Activated naive CD8-positive, alpha-beta T cell treated with anti-CD3 and anti-CD28 coated beads for 36 hours (primary cell): ENCODE measurements at places on chromosomes 7 and 10. TPM values are rescaled to one million over a fixed set of nuclear protein-coding genes. Genes with fewer than 3 reads are reported as not detected.

DNA sequence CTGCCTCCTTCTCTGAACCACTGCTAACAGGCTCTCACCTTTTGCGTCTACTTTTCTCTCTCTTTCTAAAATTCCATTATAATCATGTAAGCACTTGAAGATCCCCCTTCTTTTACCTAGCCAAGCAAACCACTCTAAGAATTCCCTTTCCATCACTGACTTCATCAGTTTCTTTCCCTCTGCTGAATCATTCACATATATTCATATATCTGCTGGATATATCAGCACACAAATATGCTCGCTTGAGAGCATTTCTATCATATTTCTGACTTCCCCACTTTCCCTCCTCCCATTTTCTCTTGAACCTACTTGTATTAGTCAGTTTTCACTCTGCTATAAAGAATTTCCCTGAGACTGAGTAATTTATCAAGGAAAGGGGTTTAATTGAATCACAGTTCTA is 84.2 kb upstream of the LRRN3 start:
- H3K36me3 ChIP-seq, result peaks cover 9% of the 10 kb centered on the region
- no peak for DNase-seq
- H3K4me3 ChIP-seq, result no peak overlapping the region
- no peaks in the 10 kb centered on the region for H3K27me3 ChIP-seq
- H3K4me1 ChIP-seq, result peaks cover 46% of the 10 kb centered on the region

DNA sequence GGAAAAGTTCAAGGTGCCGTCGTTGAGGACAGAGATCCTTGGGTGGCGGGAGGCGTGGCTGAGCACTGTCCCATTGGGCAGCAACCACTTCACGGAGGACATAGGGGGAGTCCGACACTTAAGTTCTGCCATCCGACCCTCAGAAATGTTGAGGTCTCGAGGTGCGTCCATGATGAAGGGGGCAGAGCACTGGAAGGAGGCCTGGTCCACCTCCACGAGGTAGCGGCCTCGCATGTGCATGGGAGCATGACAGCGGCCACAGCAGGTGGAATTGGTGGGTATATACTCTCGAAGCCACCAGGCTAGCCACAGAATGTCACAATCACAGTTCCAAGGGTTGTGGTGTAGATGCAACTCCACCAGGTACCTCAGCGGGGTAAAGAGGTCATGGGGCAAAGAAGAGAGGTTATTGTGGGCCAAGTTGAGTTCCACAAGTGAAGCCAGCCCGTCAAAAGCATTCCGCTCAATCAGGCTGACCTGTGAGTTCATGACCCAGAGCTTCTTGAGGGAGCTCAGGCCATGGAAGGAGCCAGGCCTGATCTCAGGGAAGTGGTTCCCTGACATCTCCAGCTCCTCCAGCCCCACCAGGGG is 1.7 kb downstream of the LRRC4 start:
- no peak for DNase-seq
- peaks cover 7% of the 10 kb centered on the region for H3K27me3 ChIP-seq
- no peak overlapping the region for H3K4me3 ChIP-seq
- H3K4me1 ChIP-seq, result peaks cover 8% of the 10 kb centered on the region

DNA sequence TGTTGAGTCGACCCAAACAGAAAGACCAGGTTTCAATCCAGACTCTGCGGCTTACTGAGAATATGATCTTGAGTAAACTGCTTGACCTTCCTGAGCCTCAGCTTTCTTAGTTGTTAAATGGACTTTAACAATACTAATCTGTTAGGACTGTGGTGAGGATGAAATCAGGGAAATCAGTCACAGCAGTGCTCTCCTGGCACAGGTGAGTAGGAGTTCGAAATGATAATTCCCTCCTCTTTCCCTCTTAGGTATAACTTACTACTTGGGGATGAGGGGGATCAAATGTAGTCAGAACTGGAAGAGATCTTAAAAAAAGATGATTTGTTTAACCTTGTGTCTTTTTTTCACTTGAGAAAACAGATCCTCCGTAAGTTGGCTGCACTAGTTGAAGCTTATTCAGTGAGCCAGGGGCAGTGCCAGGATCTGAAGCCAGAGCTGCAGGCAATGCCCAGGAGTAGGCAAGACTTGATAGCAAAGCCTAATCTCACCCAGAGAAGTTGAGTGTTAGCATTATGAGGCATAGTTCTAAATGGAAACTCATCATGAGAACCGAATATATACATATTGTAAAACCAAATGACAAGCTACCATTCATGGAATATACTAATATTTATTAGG is 1.8 kb upstream of the MAGI2 start:
- H3K27ac ChIP-seq, result no peak overlapping the region
- H3K36me3 ChIP-seq, result peaks cover 1% of the 10 kb centered on the region
- no peak for DNase-seq
- no peak overlapping the region for H3K4me3 ChIP-seq
- H3K4me1 ChIP-seq, result peaks cover 22% of the 10 kb centered on the region
- H3K27me3 ChIP-seq, result peaks cover 59% of the 10 kb centered on the region

GRCh38 chr7:67487316-67487715 is 490.7 kb downstream of the TYW1 start:
- no peak for DNase-seq
- peaks cover 15% of the 10 kb centered on the region for H3K27me3 ChIP-seq
- no peaks in the 10 kb centered on the region for H3K36me3 ChIP-seq
- no peak overlapping the region for H3K4me3 ChIP-seq
- no peak overlapping the region for H3K27ac ChIP-seq

- no peak for DNase-seq
- no peaks in the 10 kb centered on the region for H3K36me3 ChIP-seq
- peaks cover 10% of the 10 kb centered on the region for H3K27me3 ChIP-seq
- H3K27ac ChIP-seq, result no peak overlapping the region
- peaks cover 13% of the 10 kb centered on the region for H3K4me1 ChIP-seq
Measured at GRCh38 chr10:31580646-31581045, 261.6 kb downstream of the ZEB1 start.

DNA sequence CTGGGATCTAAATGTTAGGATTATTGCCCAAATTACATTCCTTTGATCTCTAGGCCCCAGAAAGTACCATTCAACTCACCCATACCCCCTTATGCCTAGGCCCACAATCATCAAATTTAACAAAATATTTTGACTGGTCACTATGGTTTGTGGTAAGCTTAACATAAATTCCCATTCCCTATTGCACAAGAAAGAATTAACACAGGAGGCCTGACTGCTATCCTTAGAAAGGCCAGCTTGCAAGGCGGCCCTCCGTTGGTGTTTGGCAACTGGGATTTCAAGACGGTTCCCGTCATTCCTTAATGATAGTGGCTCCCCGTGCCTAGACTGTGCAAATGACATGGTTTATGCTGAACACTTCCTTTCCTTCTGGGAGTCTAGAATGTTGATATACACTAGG is 29.6 kb downstream of the ARHGAP21 start:
- no peak overlapping the region for H3K27ac ChIP-seq
- H3K4me3 ChIP-seq, result no peak overlapping the region
- no peaks in the 10 kb centered on the region for H3K36me3 ChIP-seq
- DNase-seq, result no peak
- H3K27me3 ChIP-seq, result no peaks in the 10 kb centered on the region

- H3K27ac ChIP-seq, result no peak overlapping the region
- no peak for DNase-seq
- no peaks in the 10 kb centered on the region for H3K36me3 ChIP-seq
- H3K4me1 ChIP-seq, result no peaks in the 10 kb centered on the region
- no peaks in the 10 kb centered on the region for H3K27me3 ChIP-seq
Measured at GRCh38 chr7:20906801-20907453, 120.2 kb upstream of the SP8 start.

GRCh38 chr7:28069807-28070206 is 110.8 kb downstream of the JAZF1 start:
- H3K4me3 ChIP-seq, result no peak overlapping the region
- no peaks in the 10 kb centered on the region for H3K36me3 ChIP-seq
- no peak for DNase-seq
- peaks cover 2% of the 10 kb centered on the region for H3K27me3 ChIP-seq
- no peak overlapping the region for H3K27ac ChIP-seq

DNA sequence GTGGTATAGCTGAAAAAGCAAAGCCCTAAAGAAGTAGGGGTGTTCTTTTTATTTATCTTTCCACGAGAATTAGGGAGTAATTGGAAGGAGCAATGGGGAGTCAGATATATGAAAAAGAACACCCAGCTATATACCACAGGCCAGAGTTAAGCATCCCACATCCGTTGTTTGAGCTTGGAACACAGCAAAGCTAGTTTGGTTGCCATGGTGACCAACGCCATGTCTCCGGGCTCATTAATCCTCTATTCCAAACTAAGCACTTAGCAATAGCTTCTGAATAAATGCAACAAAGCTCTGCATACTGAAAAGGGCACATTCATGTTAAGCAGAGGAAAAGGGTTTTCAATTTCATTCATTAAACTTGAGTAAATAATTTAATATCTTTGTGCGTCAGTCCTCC is 23.5 kb downstream of the ASB4 start:
- H3K36me3 ChIP-seq, result no peaks in the 10 kb centered on the region
- H3K4me1 ChIP-seq, result peaks cover 3% of the 10 kb centered on the region
- peak; percentile 14 for DNase-seq
- no peak overlapping the region for H3K4me3 ChIP-seq

DNA sequence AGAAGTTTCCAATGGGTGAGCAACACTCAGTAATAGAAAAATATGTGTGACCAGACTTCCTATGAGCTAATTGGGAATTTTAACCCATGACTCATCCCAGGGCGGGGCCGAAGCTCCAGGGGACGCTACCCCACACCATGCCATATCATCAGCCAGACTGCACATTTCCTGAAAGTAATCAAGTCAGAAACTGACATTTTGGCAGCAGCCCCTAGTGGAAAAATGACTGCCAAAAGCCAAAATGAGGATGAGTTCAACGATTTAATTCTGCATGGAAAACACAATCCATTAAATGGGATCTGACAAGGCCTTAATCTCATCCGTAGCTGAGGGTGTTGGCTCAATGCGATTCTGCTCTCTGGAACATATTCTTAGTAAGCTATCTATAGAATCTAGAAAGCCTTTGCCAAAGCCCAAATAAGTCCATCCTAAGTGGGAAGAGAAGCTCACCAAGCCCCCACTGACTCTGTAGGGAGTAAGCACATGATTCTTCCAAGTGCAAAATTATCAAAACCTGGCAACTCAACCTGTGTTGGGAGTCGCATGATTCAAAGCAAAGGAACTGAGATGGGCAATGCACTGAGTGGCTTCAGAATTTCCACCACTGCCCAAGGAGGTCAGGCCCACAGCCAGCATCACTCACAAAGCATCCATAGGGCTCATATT is 93.1 kb upstream of the PDE1C start:
- no peaks in the 10 kb centered on the region for H3K36me3 ChIP-seq
- no peaks in the 10 kb centered on the region for H3K27me3 ChIP-seq
- DNase-seq, result no peak
- no peaks in the 10 kb centered on the region for H3K4me1 ChIP-seq
- no peak overlapping the region for H3K27ac ChIP-seq
- no peak overlapping the region for H3K4me3 ChIP-seq

DNA sequence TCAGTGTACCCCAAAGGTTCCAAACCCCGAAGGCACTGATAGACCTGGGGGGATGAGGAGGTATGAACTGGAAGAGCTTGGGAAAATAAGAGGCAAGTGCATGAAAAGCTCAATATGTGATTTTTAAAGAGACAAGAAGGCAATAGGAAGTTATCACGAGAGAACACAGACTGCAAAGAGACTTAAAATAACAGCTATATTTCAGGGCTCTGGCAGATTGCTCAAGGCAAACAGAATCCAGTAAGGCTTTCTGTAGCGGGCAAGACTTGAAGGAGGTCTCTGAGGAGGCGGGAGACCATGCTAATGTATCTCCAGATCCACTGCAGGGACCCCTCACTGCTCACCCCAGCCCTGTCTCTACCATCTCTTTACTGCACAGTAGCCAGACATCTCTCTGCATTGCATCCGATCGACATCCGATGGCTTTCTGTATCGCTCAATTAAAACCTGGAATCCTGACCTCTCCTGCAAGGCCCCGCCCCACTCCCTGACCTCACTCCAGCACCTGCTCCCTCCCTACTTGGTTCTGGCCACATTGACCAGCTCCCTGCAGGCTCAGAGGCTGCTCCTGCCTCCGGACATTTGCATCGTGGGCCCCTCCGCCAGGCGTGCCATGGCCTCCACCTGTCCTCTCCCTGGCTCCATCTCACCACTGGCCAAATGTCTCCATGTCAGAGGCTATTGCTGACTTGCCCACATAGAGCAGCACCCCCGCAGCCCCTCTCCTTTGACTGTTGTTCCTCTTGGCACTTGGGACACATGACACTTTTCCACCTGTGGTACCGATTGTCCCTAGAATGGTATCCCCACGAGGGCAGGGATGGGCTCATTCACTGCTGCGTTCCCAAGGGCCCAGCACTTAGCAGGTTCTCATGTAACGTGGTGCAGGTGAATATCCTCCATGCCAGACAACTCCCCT is 118.0 kb downstream of the PRKAG2 start:
- H3K4me1 ChIP-seq, result peaks cover 22% of the 10 kb centered on the region
- H3K4me3 ChIP-seq, result no peak overlapping the region
- no peak for DNase-seq
- no peaks in the 10 kb centered on the region for H3K36me3 ChIP-seq

GRCh38 chr10:94293354-94293753 is 69.4 kb downstream of the NOC3L start:
- H3K36me3 ChIP-seq, result no peaks in the 10 kb centered on the region
- no peaks in the 10 kb centered on the region for H3K4me1 ChIP-seq
- H3K4me3 ChIP-seq, result no peak overlapping the region
- H3K27ac ChIP-seq, result no peak overlapping the region
- peaks cover 30% of the 10 kb centered on the region for H3K27me3 ChIP-seq

DNA sequence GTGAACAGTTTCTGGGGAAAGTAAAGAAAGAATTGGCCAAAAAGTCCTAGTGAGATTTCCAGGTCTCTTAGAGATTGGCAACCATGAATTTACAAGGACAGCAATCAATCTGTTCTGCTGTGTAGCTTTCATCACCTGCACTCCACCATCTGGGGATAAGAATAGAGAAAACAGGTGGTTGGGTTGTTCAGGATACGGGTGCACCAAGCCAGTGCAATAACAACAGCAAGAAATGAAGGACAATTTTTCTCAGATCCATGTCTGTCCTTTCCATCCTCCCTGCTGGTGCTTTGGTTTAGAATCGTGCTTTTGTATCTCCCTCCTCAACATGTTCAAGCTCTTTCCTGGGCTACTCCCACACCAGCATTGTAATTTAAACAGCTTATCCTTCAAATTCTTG is 787.7 kb downstream of the GRID1 start:
- DNase-seq, result no peak
- H3K4me3 ChIP-seq, result no peak overlapping the region
- no peak overlapping the region for H3K27ac ChIP-seq
- peaks cover 3% of the 10 kb centered on the region for H3K27me3 ChIP-seq

GRCh38 chr10:34281661-34282582 is 533.2 kb downstream of the PARD3 start:
- peaks cover 23% of the 10 kb centered on the region for H3K4me1 ChIP-seq
- H3K4me3 ChIP-seq, result no peak overlapping the region
- no peak for DNase-seq
- H3K27me3 ChIP-seq, result peaks cover 17% of the 10 kb centered on the region
- H3K36me3 ChIP-seq, result peaks cover 8% of the 10 kb centered on the region

- no peaks in the 10 kb centered on the region for H3K27me3 ChIP-seq
- peaks cover 57% of the 10 kb centered on the region for H3K4me1 ChIP-seq
- no peak overlapping the region for H3K4me3 ChIP-seq
- H3K36me3 ChIP-seq, result peaks cover 15% of the 10 kb centered on the region
Measured at GRCh38 chr10:17673471-17674061, 29.6 kb downstream of the STAM start.

Gene SEM1
- 35.9 TPM for total RNA-seq

Gene DENND2A
- total RNA-seq, result not detected

Gene LIPN
- not detected for total RNA-seq

Gene SLC26A5
- total RNA-seq, result not detected

Gene CARD11
- 108 TPM for total RNA-seq

Gene PPIA
- total RNA-seq, result 3,010 TPM

Gene LRIT1
- total RNA-seq, result not detected

Gene UNCX
- total RNA-seq, result not detected

Gene CALHM3
- not detected for total RNA-seq

Gene IFIT1B
- total RNA-seq, result not detected
